Hippocampal formation (tissue), 2 donors: ENCODE measurements at places on chromosomes 5 and 9.

DNA sequence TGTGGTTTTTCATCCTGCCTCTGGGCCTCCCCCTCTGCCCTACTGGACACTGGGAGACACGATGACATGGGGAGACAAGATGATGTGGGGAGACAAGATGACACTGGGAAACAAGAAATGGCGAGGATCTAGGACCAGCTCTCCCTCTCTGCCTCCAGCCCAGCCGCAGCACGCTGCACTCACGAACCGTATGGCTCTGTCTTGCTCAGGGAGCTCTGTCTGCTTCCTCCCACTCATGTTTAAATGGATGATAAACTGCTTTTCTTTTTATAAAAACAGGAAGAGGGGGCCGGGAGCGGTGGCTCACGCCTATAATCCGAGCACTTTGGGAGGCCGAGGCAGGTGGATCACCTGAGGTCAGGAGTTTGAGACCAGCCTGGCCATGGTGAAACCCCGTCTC is 73.7 kb downstream of the SPATA31D1 start:
- no peak for DNase-seq

DNA sequence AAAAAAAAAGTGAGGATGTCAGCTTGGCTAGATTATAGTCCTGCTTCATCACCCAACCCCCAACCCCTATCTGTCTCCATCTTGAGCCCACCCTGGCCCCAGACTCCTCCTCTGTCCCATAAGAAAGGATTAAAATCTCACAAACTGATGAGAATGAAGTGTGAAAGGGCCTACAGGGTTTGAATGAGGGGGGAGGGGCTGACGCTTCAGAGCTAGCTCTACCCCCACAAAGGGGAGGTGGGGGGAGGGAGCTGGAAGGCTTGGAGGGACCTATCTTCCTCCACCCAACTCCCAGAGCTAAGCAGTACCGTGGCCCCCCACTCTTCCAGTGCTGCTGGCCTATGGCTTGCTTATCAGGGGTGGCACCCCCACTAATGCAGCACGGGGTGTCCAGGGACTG is 43.7 kb upstream of the HAND1 start:
- no peak for DNase-seq

GRCh38 chr5:34609951-34610441 is 46.1 kb upstream of the RAI14 start:
- no peak for DNase-seq

DNA sequence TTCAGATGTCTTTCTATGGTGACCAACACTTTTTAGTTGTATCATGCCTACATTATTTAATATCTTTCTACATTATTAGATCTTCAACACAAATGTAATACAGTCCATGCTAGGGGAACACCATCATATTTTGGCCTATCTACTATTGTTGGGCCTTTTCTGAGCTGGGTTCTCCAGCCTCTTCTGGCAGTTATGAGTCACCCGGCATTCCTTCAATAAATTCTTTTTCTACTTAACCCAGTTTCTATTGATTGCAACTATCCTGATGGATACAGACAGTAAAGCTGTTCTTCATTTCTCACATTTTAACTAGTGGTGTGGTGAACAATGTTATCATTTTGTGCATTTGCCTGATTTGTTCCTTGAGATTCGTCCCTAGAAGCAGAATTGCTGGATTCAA is 529.3 kb downstream of the BNC2 start:
- DNase-seq: no peak

GRCh38 chr5:72836810-72837209 is 20.3 kb downstream of the TNPO1 start:
- no peak for DNase-seq

- no peak for DNase-seq
Observed at GRCh38 chr5:109876030-109876725, 186.5 kb downstream of the MAN2A1 start.

DNA sequence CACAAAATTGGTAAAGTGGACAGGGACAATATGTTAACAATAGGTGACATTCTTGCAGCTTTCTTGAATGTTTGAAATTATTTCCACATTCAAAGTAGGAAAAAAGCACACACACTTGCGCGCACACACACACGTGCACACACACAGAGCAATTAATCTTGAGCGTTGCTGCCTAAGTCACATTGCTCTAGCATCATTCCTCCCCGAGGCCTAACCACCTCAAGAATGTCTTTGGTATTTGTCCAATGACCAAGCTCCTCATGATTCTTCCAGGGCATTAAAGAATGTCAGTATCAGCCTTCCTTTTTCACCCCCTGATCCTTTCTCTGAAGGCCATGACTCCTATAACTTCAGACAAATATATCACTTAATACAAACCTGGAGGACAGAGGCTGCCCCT is 198.1 kb downstream of the NPR3 start:
- no peak for DNase-seq
